ENCODE measurements at places on chromosomes 3 and 15. TPM values are rescaled to one million over a fixed set of nuclear protein-coding genes. Genes with fewer than 3 reads are reported as not detected.

DNA sequence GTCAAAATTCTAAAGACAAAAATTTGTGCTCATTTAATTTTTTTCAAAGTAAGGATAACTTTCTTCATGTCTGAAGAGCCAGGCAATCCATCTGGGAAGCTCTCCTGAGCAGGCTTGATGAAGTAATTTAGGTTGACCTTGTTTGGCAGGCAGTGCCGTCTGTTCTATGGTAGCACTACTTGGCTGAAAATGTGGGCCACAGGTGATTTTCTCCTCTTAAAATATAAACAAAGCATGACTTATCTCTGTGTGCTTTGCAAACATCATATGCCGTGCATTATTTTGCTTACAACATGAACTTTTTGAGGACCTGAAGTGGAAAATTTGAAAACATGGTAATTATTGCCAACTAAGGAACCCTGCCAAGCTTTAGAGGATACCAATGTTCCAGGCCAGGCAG, 143.2 kb downstream of the RAP2B start:
- peaks cover 4% of the 10 kb centered on the region for H3K4me1 ChIP-seq
- no peak overlapping the region for H3K27ac ChIP-seq
- no peaks in the 10 kb centered on the region for H3K36me3 ChIP-seq
- no peak for DNase-seq

Gene TNNC1
- 3.6 TPM for total RNA-seq

DNA sequence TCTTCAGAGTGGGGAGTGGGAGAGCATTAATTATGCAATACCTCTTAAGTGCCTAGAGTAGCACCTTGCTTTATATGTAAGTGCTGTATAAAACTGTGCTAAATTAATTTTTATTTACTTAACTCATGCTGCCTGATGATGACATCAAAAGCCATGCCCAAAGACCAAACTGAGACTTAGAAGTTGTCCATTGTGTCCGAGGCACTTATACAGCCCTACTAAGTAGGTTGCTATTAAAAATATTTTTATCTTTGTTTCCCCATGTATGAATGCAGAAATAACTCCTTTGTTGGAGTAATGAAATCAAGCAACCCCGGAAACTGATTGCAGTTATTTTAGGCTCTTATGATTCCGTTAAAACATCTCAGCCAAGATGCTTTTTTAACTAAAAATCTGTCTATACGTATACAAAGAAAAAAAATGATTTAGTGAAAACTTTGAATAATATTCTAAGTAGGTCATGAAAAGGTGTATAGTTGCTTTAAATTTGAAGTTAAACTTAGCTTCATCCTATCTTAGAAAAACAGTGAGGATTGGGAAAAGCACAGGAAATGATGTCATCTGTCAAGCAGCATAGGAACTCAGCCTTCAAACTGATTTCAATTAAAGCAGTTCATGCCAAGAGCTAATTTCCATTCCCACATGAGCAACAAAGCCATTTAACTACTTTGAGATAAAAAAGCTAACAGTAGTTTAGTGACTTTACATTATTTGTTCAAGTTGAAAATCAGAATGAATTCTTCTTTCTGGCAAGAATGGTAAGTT, 43.0 kb downstream of the FBN1 start:
- DNase-seq, result no peak
- H3K36me3 ChIP-seq, result no peaks in the 10 kb centered on the region
- H3K27me3 ChIP-seq, result no peaks in the 10 kb centered on the region
- H3K4me1 ChIP-seq, result no peaks in the 10 kb centered on the region
- H3K4me3 ChIP-seq, result no peak overlapping the region

DNA sequence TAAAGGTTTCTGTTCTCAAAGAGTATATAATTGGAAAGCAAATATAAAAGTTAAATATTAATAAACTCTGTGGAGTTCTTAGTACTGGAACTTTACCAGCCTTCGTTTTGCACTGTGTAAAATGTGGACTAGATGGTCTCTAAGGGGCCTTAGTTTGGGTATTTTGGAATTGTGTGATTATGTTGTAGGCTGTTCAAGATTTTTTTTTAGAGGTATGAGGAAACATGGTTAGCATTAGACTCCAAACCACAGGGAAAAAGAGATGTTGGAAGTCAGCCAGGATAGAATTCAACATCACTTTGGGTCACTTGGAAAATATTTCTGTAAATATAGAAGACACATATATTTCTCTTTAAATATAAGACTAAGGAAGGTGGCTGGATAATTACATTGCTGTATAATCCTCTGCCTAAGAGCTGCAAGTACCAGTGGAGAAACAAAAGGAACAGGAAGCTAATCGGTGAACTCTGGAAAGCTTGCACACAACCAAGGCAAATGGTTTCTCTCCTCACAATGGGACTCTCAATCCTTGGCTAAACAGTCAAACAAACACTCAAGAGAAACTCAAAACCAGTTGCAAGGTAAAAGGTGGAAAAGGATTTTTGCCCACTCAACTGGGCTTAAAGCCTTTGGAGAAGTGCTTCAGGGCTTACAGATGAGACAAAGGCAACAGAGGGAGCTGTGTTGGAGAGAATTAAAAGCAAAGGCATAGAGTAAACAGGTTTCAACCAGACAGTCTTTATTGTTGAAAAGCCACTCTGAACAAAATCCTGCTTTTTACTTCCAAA, 141.7 kb downstream of the NR1D2 start:
- no peak overlapping the region for H3K4me3 ChIP-seq
- no peaks in the 10 kb centered on the region for H3K27me3 ChIP-seq
- peaks cover 4% of the 10 kb centered on the region for H3K4me1 ChIP-seq

- H3K4me1 ChIP-seq, result no peaks in the 10 kb centered on the region
- peaks cover 8% of the 10 kb centered on the region for H3K27me3 ChIP-seq
- no peak overlapping the region for H3K27ac ChIP-seq
- no peaks in the 10 kb centered on the region for H3K36me3 ChIP-seq
- no peak overlapping the region for H3K4me3 ChIP-seq
- DNase-seq, result no peak
These were observed 50.0 kb upstream of the RFX7 start for GRCh38 chr15:56293495-56294292.

Gene ICE2
- 85.1 TPM for total RNA-seq

DNA sequence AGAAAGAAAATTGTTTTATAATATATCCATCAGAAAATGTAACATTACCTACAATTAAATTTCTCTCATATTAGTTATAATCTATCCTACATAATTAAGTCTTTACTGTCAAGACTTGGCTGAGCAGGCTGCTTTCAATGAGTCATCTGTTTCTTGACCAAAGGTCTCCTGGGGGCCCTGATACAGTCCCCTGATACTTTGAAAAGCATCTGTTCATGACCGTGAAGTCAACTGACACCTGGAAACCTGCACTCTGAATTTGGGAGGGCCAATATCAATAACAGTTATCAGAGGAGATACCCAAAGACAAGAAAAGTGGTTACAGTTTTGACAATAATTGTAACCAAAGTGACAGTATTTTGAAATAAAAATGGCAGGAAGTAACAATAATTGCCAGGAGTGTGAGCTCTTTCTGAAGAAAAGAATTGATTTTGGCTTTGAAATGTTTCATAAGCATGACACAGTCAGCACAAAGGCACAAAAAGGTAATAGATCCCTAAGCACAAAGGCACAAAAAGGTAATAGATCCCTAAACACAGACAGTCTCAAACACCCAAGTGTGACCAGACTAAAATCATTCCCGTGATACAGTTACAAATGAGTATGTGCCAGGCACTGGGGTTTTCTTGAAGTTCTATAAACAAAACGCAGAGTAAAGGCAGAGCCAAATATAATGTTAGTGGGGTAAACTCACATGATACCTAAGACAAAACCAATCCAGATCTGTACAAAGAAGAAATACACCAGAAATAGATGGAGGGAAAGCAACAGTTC, 260.7 kb downstream of the PLOD2 start:
- no peak for DNase-seq
- H3K27ac ChIP-seq, result peak overlapping the region; percentile 67
- H3K4me1 ChIP-seq, result no peaks in the 10 kb centered on the region

- no peak overlapping the region for H3K27ac ChIP-seq
- H3K27me3 ChIP-seq, result peaks cover 35% of the 10 kb centered on the region
- no peaks in the 10 kb centered on the region for H3K36me3 ChIP-seq
- DNase-seq, result no peak
- no peak overlapping the region for H3K4me3 ChIP-seq
These were observed 177.5 kb downstream of the RORA start for GRCh38 chr15:61051569-61052031.

- H3K4me3 ChIP-seq, result peak overlapping the region; percentile 91
- H3K27ac ChIP-seq, result peak overlapping the region; percentile 94
- no peaks in the 10 kb centered on the region for H3K27me3 ChIP-seq
- H3K36me3 ChIP-seq, result peaks cover 7% of the 10 kb centered on the region
- peaks cover 14% of the 10 kb centered on the region for H3K4me1 ChIP-seq
These were observed 1.0 kb downstream of the PDE12 start for GRCh38 chr3:57557085-57557537.

- H3K4me1 ChIP-seq, result peaks cover 20% of the 10 kb centered on the region
- no peak overlapping the region for H3K27ac ChIP-seq
- H3K4me3 ChIP-seq, result no peak overlapping the region
- H3K36me3 ChIP-seq, result no peaks in the 10 kb centered on the region
These were observed 154.6 kb downstream of the B3GALNT1 start for GRCh38 chr3:160950542-160950941.

Gene GOLGA6B
- not detected for total RNA-seq

- DNase-seq, result no peak
- H3K4me3 ChIP-seq, result no peak overlapping the region
- H3K27ac ChIP-seq, result no peak overlapping the region
These were observed 119.8 kb upstream of the NEO1 start for GRCh38 chr15:72932472-72932871.

DNA sequence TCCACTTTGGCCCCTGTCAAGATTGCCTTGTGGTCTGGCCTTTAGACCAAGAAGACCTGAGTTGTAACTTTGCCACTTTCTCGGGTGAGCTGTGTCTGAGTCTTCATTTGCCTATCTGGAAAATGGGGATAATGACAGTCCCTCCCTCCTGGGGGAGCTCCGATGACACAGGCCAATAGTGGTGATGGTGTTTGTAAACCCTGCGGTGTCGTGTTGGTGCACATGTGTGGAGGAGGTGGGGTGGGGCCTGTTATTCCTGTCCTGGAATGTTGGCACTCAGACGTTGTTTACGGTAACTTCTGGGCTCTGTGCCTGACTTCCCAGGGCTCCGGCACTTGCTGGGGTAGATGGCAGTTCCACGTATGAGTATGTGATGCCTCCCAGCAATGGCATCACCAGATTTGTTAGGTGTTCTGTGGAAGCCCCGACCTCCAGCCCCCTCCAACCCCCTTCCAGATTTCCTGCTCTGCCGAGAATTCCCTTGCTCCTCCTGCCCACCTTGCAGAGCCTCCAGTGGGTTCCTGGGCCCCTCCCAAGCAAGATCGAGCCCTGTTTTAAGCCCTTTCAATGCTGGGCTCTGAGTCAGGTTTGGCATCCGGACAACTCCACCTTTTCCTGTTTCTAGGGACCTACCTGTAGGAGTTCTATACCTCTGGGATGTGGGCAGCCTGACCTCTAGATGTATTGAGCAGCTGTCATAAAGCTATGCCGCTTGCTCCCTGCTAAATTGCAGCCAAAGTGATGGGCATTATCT, 31.4 kb downstream of the HRH1 start:
- no peak overlapping the region for H3K4me3 ChIP-seq
- H3K36me3 ChIP-seq, result no peaks in the 10 kb centered on the region
- no peaks in the 10 kb centered on the region for H3K4me1 ChIP-seq
- no peak for DNase-seq

Gene PLA2G4F
- total RNA-seq, result 0.60 TPM

DNA sequence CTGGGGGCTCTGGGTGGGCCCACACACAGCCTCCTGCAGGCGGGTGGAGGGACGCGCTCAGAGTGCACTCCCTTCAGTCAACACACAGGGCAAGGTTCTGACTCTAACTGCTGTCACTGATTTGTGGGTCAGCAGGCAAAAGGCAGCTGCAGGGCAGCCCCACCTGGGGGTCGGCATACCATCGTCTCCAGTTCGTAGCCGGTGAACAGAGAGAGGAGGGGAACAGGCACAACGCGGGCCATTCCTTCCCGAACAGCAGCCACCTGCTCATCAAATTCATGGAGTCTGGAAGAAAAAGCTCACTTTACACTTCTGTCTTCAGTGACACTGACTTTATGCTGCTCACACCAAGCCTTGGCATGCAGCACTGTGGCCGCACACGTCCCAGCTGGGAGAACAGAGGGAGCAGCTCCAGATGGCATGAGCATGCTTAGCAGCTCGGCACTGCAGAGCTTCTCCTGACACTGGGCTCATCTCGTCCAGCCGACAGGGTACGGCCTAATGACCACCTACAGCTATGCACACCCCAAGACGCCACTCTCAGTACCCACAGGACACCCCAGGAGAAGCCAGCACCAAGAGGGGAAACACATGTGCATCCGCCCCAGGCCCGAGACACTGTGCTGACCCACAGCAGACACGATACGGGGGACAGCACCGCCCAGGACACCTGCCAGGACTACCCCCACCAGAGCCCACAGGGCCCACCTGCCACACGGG, 14.4 kb upstream of the OCA2 start:
- no peak overlapping the region for H3K4me3 ChIP-seq
- peak overlapping the region; percentile 67 for H3K27ac ChIP-seq

GRCh38 chr15:29139540-29140459, 129.8 kb downstream of the NSMCE3 start:
- peak overlapping the region; percentile 71 for H3K4me3 ChIP-seq
- H3K27ac ChIP-seq, result peak overlapping the region; percentile 18
- peak; percentile 68 for DNase-seq
- peaks cover 12% of the 10 kb centered on the region for H3K27me3 ChIP-seq
- H3K4me1 ChIP-seq, result peaks cover 20% of the 10 kb centered on the region

Gene ZNF148
- total RNA-seq, result 53.7 TPM

GRCh38 chr3:170695486-170696064, 109.7 kb upstream of the SLC7A14 start:
- H3K27me3 ChIP-seq, result no peaks in the 10 kb centered on the region
- H3K27ac ChIP-seq, result no peak overlapping the region
- no peak overlapping the region for H3K4me3 ChIP-seq
- H3K4me1 ChIP-seq, result peaks cover 5% of the 10 kb centered on the region
- DNase-seq, result no peak
- H3K36me3 ChIP-seq, result no peaks in the 10 kb centered on the region

GRCh38 chr3:129162729-129163579, 2.1 kb upstream of the ISY1 start:
- H3K27me3 ChIP-seq, result no peaks in the 10 kb centered on the region
- H3K36me3 ChIP-seq, result peaks cover 8% of the 10 kb centered on the region
- H3K27ac ChIP-seq, result peak overlapping the region; percentile 100
- no peak for DNase-seq

Gene LRRC31
- 0.67 TPM for total RNA-seq

- no peaks in the 10 kb centered on the region for H3K4me1 ChIP-seq
- H3K27ac ChIP-seq, result no peak overlapping the region
- H3K27me3 ChIP-seq, result no peaks in the 10 kb centered on the region
- H3K36me3 ChIP-seq, result peaks cover 33% of the 10 kb centered on the region
These were observed 17.4 kb downstream of the DET1 start for GRCh38 chr15:88529021-88529630.

Gene DAPK2
- 2.0 TPM for total RNA-seq

GRCh38 chr3:58868097-58868779, 181.6 kb downstream of the CFAP20DC start:
- H3K4me1 ChIP-seq, result no peaks in the 10 kb centered on the region
- H3K27ac ChIP-seq, result no peak overlapping the region
- no peaks in the 10 kb centered on the region for H3K27me3 ChIP-seq
- H3K4me3 ChIP-seq, result no peak overlapping the region
- DNase-seq, result no peak
